Activated naive CD8-positive, alpha-beta T cell treated with anti-CD3 and anti-CD28 coated beads for 36 hours (primary cell): ENCODE measurements at places on chromosomes 12 and 14. TPM values are rescaled to one million over a fixed set of nuclear protein-coding genes. Genes with fewer than 3 reads are reported as not detected.

GRCh38 chr14:58625438-58625837, 12.3 kb upstream of the DACT1 start:
- no peak for DNase-seq

DNA sequence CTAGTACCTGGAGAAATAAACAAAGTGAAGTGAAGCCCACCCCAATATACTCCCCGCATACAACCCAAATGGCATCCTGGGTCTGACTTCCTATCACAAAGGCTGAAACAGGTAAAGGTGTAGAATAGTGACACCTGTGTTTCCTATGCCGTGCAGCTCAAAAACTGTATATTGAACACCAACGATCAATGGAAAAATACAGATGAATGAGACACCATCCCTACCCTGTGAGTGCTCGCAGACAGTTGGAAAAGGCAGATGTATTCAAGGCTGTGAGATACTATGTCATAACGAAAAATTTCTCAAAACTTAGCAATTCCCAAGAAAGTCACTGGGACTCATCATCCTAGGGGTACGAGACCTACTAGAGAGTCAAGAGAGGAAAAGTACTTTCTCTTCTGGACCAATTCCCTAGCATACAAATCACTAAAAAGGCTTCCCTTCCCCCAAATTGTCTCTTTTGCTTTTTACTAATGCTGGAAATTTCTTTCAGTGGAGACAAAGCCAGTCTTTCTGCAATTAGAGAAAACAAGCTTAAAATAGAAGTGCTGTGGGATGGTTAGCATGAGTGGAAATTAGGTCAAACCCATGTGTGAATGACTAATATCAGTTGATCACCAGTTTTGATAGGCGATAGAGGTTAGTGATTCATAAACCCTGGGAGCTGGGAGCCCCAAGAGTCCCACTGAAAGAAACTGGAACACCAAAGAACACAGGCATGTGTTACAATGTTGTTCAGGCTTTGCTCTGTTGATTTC, 249.7 kb downstream of the SPTSSA start:
- no peak for DNase-seq

DNA sequence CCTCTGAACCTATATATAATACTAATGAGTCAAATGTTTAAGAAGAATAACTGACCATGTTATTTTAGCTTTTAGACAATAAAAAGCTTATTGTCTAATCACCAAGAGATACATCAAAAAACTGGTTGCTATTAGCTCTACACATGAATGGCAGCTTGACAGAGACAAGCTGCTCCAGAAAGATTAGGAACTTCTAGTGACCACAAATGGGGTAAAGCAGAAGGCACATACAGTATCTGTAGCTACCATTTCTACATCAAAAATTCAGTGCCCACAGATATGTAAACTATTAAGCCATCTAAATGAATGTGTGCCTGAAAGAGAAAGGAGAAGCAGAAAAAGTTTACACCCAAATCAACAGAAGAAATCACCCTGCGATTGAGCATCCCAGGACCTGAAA, 2.4 kb downstream of the AREL1 start:
- no peak for DNase-seq

The KRT73 gene
- total RNA-seq = 0.29 TPM

The DIO2 gene
- not detected for total RNA-seq

DNA sequence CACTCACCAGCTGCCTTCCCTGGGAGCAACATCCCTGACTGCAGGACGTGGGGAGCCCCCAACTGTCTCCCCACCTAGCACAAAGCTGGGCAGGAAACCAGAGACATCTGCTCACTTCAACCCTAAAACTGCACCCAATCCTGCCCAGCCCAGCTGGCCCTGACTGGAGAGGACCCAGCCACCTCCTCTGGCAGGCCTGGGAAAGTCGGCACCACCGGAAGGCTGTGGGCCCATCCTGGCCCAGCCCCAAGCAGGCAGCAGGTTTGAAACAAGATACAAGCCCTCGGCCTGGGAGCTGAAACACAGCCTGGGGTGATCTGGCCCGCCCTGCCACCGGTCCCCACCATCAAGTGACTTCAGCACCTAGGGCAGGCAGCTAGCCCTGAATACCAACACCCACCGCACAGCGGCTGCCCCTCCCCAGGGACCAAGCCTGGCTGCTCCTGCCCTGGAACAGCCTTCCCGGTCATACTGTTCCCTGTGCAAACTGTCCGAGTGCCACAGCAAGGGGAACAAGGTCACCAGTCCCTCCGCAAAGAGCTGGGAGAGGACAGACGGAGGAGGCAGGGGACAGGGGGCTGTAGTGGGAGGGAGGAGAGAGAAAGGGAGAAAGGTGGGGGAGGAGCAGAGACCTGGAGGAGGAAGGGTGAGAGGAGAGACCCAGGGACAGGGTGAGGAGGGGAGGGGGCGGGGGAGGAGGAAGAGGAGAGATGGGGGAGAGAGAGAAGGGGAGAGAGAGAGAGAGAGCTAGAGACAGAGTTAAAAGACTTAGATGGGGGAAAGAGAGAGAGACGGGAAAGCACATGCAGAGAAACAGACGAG, 115.7 kb downstream of the RFLNA start:
- no peak for DNase-seq

The IGF1 gene
- 2.1 TPM for total RNA-seq

- DNase-seq = no peak
Measured at GRCh38 chr14:70011098-70011497, 131.9 kb downstream of the SMOC1 start.

The ABCC9 gene
- total RNA-seq = not detected

The KCNMB4 gene
- 0.82 TPM for total RNA-seq

The PCED1B gene
- 117 TPM for total RNA-seq

The KRT82 gene
- not detected for total RNA-seq

DNA sequence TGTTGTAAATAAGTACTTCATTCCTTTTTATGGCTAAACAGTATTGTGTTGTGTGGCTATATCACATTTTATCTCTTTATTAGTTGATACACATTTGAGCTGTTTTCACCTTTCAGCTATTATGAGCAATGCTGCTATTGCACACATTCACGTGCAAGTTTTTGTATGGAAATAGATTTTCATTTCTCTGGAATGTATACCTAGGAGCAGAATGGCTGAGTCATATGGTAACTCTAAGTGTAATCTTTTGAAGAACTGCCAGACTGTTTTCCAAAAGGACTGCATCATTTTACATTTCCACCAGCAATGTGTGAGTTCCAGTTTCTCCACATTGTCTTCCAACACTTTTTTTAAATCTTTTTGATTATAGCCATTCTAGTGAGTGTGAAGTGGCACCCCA, 134.0 kb downstream of the SRGAP1 start:
- DNase-seq = no peak

The SLC6A13 gene
- total RNA-seq = 0.64 TPM

The PTHLH gene
- not detected for total RNA-seq

GRCh38 chr12:89424389-89424788, 72.1 kb upstream of the DUSP6 start:
- no peak for DNase-seq

- DNase-seq = no peak
Measured at GRCh38 chr14:58270628-58271027, 26.0 kb downstream of the PSMA3 start.

- DNase-seq = no peak
Measured at GRCh38 chr12:55946553-55946952, 15.6 kb downstream of the DGKA start.

DNA sequence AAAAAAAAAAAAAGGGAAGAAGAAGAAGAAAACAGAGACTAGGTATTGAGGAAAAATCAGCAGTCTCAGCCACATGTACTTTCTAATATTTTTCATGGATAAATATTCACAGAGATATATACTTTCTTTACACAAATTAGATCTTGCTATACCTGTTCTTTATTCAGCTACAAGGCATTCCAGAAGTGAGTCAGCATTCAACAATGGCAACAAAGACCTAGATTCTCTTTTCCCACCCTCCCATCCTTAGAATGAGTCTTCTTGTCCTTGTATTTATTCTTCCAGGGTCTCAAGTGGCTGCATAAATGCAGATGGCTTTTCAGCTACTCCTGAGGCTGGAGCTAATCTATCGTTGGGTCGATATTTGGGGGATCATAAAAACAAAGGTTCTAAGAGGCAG, 93.0 kb downstream of the NT5DC3 start:
- no peak for DNase-seq

DNA sequence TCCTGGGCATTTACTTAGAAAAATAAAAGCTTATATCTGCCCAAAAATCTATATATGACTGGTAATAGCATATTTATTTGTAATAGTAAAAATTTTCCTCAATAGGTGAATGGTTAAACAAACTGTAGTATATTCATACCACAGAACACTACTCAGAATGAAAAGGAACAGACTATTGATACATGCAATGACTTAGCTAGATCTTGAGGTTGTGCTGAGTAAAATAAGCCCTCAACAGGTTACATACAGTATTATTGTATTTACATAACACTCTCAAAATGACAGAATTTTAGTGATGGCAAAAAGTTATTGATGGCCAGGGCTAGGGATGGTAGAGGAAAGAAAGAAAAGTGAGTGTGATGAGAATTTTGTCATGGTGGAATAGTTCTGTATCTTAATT, 178.4 kb downstream of the BMP4 start:
- no peak for DNase-seq

DNA sequence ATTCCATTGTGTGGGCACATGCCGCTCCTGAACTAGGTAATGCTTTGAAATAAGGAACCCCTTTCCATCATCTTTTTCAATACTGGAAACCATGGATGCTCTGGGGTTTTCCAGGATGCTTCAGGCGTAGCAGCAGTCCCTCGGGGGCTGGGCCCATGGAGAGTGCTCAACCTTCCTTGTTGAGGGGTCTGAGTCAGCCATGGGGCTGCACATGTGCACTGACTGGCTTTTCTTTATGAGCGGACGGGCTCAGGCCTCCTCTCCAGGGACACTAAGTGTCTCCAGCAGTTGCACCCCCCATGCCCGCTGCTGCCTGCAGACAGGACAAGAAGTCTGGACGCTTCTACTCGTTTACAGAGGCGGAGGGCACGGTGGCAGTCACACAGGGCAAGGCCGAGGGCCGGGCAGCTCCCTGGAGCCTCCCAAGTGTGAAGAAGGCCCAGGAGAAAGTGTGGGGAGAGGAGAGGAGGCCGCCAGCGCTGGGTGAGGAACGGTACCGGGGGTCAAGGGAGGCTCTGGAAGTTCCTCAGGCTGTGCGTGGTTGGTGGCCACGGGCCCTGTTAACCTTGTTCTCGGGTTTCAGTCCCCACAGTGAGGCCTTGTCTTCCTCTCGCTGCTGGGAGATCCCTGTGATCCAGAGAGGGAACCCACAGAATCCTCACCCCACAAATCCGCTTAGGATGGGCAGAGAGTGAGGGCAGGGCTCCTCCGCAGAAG, 51.2 kb downstream of the TEAD4 start:
- no peak for DNase-seq

- DNase-seq = no peak
Measured at GRCh38 chr12:6974180-6974579, 3.5 kb downstream of the EMG1 start.

GRCh38 chr14:105354541-105354940, 40.0 kb downstream of the PACS2 start:
- no peak for DNase-seq

The KNTC1 gene
- 89.9 TPM for total RNA-seq

GRCh38 chr12:6097411-6097810, 27.1 kb downstream of the VWF start:
- no peak for DNase-seq

The ART4 gene
- total RNA-seq = not detected

- DNase-seq = no peak
Measured at GRCh38 chr12:129605666-129606065, 298.2 kb downstream of the TMEM132D start.

DNA sequence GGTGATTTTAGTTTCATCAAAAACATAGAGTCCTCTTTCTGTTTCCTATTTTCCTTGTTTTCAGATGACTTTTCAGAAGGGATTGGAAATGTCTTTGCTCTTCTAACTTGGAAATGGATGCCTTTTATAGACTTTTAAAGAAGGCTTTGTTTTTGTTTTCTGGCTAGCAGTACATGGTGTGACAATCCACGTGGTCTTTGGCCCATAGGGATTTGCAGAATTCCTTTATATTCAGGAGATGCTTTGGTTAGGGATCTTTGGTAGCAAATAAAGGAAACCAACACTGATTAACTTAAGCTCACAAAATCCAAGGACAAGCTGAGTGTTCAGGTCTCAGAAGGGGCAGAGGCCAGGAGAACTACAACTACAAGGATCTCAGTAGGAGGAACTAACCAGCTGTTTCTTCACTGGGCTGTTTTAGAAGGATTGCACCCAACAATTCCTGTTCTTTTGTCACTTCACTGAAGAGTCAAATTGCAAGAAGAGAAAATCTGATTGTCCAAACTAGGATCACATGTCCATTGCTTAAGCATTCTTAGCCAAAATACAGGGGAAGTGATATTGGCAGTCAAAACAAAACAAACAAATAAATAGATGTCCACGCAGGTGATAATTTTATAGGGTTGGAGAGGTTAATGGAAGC, 58.6 kb upstream of the MANSC4 start:
- no peak for DNase-seq

GRCh38 chr12:93698307-93699092, 21.3 kb downstream of the CRADD start:
- DNase-seq = no peak

- DNase-seq = no peak
Measured at GRCh38 chr12:8566525-8566924, 25.8 kb upstream of the CLEC4E start.

GRCh38 chr12:87952850-87953249, 76.4 kb downstream of the C12orf50 start:
- DNase-seq = no peak

DNA sequence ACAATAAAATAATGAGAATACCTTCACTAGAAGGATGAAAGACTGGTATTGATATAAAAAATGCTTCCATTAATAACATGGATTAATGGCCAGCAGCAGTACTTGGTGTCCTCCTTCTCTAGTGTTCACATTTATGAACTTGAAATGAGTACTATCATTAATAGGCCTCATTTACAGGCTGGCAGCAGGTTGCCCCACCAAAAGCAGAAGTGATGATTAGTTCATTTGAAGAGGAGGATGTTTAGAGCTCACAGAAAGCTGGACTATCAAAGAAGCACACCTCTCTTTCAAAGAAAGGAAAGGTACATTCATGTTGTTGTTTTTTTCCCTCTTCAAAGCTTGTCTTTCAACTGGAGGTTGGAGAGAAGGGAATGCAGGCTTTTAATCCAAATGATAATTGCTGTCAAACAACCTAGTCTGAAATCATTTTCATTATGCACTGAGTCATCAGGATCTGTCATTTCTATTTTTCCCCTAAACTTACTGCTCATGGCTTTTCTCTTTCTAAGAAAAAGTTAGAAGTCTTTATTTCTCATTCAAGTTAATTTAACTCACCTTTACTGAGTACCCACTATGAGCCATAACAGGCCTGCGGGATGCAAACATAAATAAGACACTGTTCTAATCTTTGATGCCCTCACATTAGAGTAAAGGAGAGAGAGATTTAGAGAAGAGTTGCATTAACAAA, 157.9 kb upstream of the GRIP1 start:
- DNase-seq = no peak

- DNase-seq = no peak
Measured at GRCh38 chr12:65308006-65308405, 29.5 kb downstream of the MSRB3 start.
